RPMI7951 (cell line): ENCODE measurements at places on chromosomes 6 and 20. TPM values are rescaled to one million over a fixed set of nuclear protein-coding genes. Genes with fewer than 3 reads are reported as not detected.

DNA sequence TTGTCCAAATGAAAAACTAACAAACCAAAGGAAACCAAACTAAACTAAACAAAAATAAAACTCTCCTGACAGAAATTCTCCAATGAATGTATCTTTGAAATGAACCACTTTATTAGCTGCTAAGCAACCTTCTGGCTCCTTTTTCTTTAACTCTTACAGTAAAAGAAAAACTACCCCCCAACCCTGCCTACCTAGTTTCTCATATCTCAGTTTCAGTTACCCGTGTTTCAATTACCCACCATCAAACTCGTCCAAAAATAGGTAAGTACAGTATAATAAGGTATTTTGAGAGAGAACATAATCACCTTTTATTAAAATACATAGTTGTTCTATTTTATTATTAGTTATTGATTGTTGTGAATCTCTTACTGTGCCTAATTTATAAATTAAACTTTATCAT, 177.4 kb upstream of the THEMIS start:
- DNase-seq: no peak

GRCh38 chr6:36222924-36223323, 26.4 kb downstream of the BRPF3 start:
- no peak for DNase-seq

The MYBL2 gene
- total RNA-seq: 53.1 and 53.5 TPM in 2 replicates

The NANP gene
- 11.0 and 13.9 TPM in 2 replicates for total RNA-seq
